ENCODE measurements at places on chromosomes 2 and 18.

- DNase-seq, result no peak
Observed at GRCh38 chr2:58099096-58099769, 52.6 kb downstream of the VRK2 start.

GRCh38 chr2:141946016-141946415, 184.8 kb downstream of the LRP1B start:
- DNase-seq, result no peak

- DNase-seq, result no peak
Observed at GRCh38 chr2:72080286-72081145, 67.1 kb downstream of the CYP26B1 start.

- DNase-seq, result no peak
Observed at GRCh38 chr2:25018681-25019080, 23.2 kb upstream of the EFR3B start.

DNA sequence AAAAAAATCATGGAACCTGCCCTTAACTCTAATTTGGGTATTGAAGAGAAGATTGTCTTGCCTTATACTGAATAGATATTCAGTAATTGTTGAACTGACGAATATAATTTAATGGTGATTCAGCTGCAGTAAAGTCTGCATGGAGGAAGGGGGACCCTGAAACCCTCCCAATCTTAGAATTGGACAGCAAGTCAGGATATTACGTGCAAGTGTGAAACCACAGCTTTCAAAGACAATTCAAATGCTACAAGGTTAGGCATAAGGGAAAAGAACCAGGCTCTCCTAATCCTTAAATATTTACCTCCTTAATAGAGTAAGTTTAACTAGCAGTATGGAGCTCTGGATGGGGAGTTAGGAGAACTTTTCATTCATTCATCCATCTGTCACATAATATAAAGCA, 226.9 kb upstream of the TNP1 start:
- no peak for DNase-seq

- DNase-seq, result no peak
Observed at GRCh38 chr2:206614811-206615210, 27.5 kb upstream of the FAM237A start.

GRCh38 chr2:2775018-2775417, 443.9 kb upstream of the MYT1L start:
- no peak for DNase-seq

- no peak for DNase-seq
Observed at GRCh38 chr2:29213888-29214291, 98.7 kb downstream of the CLIP4 start.

DNA sequence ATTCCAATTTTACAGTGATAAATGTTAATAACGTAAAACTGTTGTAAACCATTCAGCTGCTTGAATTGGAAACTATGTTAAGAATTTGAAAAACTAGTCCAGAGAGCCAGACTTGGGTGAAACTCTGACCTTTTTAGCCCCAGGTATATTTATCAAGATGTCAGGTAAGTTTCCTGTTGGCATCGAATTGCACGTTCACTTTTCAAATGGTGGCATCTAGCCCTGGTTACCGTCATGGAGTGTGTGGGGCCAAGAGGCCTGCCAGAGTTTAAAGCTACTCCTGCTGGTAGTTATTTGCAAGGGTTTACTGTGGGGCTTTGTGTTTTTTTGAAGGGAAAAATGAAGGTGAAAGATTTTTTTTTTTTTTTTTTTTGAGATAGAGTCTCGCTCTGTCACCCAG, 109.9 kb downstream of the WDSUB1 start:
- DNase-seq, result no peak

- no peak for DNase-seq
Observed at GRCh38 chr2:15704788-15705115, 113.1 kb downstream of the DDX1 start.

- DNase-seq, result no peak
Observed at GRCh38 chr2:218505754-218506371, 62.3 kb downstream of the USP37 start.

DNA sequence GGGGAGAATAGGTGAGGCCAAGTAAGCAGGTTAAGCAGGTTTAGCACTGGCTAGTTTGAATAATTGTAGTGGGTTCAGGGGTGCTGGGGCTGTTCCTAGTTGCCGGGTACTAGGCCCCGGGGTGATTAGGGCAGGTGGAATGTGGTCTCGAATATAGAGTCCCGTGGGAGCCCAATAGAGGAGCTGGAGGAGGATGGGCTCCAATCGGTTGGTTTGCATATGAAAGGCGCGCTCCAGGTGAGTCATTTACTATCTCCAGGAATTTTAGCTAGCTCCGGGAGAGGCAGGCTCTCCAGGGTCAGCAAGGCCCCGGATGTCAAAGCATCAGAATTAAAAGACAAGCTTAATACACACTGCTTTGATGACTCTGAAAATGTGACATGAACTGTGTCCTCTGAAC, 304.0 kb downstream of the ZNF521 start:
- no peak for DNase-seq

DNA sequence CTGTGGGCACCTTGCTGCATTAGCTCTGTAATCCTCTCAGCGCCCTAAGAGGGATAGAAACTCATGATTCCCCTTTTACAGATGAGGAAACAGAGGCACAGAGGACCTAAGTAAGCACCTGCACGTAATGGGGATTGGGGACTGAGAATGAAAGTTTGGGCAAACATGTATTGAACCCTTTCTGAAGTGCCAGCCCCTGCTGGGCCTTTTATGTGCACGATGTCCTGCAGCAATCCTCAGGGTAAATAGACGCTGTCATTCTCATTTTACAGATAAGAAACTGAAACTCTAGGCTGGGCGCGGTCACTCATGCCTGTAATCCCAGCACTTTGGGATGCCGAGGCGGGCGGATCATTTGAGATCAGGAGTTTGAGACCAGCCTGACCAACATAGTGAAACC, 117.4 kb downstream of the STPG4 start:
- no peak for DNase-seq

DNA sequence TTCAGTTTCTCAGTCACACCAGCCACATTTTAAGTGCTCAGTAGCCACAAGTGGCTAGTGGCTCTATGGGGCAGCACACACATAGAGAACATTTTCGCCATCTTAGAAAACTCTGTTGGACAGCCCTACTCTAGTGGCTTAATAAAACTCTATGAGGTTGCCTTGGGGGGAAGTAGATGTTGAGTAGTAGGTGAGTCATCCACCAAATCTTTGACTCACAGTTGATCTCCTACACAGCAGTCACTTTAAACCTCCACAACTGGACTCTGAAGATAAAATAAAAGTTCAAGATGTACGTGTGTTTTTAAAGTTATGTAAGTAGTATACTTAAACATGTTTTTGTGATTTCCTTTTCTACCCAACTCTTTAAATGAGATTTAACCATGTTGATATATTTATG, 379.0 kb downstream of the SETBP1 start:
- no peak for DNase-seq

- no peak for DNase-seq
Observed at GRCh38 chr18:76447258-76447890, 47.7 kb downstream of the ZNF516 start.

DNA sequence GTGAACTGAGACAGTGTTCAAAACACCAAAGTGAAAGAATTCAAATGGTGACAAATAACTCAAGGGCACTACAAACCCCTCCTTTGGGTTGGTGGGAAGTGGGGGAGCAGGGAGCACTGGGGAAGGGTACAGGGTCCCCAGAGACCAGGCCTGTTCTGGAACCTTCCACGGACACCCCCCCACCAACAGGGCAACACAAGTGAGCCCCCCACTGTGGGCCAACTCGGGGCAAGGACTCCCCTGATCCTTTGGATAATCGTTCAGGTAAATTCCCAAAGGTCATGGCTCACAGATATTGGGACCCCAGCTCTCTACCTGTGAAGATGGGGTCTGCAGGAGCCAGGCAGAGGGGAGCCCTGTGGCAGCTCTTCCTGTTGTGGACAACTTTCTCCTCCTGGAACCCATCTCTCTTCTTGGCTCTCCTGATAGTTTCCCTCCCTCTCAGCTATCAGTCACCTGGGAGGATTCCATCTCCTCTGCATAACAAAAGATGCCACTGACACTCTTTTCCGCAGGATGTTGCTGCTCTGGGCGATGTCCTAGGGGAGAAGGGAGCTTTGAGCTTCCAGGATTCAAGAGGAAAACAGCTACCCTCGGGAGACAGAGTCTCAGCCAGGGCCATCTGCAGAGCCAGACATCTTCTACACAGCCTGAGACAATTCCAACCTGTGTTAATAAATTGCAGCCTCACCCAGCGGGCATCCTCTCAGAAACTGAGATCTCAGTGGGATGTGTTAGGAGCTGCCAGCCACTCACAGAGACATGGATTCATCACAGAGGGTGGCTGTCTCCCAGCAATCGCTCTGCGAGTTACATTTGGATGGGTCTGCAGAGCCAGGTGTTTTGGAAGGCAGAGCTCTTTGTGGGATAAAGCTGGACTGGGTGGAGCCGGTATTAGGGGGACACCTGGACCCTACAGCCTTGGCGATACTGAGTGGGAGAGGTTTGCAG, 35.4 kb downstream of the MBP start:
- no peak for DNase-seq

- DNase-seq, result no peak
Observed at GRCh38 chr18:48888773-48889080, 62.0 kb downstream of the SMAD7 start.

GRCh38 chr2:152520759-152521158, 185.8 kb downstream of the FMNL2 start:
- DNase-seq, result no peak

DNA sequence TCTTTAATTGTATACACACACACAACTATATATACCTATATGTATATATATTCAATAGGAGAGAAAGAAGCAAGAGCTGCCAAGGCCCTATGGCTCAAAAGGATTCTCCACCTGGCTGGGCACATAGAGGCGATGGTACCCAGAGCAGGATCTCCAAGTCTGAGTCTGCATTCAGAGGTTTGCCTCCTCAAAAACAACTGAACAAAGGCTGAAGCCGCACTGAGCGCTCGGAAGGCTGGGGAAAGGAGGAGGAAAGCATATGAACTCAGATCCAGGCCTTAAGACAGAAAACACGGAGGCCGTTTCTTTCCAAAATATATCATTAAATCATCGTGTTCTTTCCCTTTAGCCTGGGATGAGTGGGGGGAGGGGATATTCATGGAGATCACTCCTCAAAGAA, 3.6 kb downstream of the HOXD12 start:
- DNase-seq, result no peak

DNA sequence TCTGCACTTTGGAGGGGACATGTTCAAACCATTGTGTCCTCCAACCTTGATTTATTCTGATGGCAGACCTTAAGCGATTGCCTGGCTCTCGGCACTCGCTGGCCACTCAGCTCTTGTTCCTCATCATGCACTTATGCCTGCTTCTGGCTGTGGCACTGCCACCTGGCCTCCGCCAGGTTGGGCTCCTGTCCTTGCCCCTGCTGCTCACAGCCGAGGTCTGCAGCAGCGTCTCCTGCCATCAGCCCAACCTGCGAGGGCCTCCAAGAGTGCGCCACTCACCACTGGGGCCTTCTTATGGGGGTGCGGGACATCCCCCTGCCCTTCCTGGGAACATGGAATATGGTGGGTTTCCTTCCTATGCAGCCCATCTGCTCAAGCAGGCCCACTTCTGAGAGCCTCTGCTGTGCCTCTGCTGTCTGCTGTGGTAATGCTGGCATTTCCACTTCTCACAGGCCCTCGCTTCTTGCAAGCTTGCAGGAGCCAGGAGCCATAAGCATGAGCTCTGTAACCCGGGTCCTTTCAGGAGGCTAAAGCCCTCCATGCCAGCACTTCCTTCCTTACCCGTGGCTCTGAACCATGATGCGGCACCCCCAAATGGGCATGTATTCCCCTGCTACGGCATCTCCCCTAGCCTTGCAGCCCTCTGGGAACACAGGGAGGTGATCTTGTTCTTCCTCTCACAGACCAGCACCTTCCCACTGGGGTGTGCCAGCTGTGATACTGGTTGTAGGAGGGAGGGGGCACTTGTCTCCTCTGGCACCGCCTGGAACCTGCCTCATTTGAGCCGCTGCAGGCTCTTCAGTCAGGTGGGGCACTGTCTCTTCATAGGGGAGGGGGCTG, 58.6 kb upstream of the HS6ST1 start:
- no peak for DNase-seq

GRCh38 chr2:167992278-167992677, 255.1 kb downstream of the STK39 start:
- DNase-seq, result no peak

DNA sequence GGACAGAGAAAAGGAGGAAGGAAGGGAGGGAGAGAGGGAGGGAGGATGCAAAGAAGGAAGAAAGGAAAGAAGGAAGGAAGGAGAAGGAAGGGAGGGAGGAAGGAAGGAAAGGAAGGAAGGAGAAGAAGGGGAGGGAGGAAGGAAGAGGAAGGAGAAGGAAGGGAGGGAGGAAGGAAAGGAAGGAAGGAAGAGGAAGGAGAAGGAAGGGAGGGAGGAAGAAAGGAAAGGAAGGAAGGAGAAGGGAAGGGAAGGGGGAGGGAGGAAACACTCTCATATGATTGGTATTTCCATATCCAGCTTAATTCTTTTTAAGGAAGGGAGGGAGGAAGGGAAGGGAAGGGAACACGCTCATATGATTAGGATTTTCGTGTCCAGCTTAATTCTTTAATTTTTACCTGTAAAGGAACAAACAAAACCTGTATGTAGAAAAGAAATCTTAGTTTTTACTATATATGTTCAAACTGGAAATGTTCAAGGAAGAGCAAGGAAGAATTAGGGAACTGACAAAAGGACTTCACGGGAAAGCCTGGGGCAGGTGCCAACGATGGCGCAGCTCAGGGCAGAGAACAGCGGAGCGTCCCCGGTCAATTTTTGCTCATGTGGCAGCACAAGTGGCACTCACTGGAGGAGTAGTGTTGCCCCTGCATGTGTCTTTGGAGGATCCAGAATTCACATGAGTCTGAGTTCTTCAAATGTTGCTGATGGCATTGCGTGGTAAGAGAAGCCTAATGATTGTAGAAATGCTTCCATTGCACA, 228.6 kb downstream of the ZNF516 start:
- DNase-seq, result no peak

GRCh38 chr2:141490886-141491285, 639.9 kb downstream of the LRP1B start:
- no peak for DNase-seq

- no peak for DNase-seq
Observed at GRCh38 chr2:149709496-149710263, 122.1 kb upstream of the MMADHC start.

DNA sequence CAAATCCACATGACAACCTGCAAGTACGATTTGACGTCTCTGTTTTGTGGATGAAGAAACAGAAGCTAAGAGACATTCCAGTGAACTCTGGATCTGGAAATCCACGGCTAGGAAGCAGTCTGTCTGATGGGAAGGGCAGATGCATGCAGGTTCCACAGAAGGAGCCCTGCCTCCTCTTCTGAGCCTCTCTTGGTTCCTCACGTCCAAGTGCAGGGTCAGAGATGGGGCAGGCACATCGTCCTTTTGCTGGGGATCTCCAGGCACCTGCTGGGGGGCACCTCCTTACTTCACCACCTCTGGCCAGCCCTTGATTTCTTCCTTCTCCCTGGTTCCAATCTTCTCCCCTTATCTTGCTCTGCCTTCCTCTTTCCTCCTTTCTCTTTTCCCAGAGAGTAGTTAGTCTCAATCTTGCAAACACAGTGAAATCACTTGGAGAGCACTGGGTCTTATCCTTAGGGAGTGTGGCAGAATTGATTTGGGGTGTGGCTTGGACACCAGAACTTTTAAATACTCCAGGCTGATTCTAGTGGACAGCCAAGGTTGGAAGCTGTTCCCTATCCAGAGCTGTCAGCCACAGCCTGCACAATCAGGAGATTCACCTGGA, 137.8 kb downstream of the BCL2 start:
- no peak for DNase-seq

Measured in CD4-positive, alpha-beta T cell treated with Interleukin-6 at 100 ng/mL for 8 hours (primary cell).